ENCODE measurements at places on chromosomes 16 and 17.

DNA sequence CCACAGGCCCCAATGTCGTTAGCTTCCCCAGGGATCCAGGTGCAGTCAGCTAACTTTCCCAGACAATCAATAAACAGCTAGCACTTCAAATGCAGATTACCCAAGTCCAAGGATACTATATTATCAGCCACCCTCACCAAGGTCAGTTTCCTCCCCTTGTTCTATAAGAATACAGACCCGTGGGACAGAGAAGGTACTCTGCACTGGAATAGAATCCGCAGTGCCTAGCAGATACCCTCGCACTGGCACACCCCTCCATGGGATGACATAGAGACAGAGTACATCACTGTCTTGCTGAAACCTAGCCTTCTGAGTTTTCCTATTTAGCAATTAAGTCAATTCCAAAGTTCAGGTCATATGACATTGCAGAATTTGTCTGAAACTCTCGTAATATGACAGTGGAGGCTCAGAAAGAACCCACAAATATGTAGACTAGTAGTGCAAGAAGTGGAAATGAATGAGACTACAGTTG is 40.0 kb upstream of the ABCA10 start:
- no peak for DNase-seq

GRCh38 chr16:19698480-19699465 is 19.3 kb downstream of the KNOP1 start:
- DNase-seq, result no peak

DNA sequence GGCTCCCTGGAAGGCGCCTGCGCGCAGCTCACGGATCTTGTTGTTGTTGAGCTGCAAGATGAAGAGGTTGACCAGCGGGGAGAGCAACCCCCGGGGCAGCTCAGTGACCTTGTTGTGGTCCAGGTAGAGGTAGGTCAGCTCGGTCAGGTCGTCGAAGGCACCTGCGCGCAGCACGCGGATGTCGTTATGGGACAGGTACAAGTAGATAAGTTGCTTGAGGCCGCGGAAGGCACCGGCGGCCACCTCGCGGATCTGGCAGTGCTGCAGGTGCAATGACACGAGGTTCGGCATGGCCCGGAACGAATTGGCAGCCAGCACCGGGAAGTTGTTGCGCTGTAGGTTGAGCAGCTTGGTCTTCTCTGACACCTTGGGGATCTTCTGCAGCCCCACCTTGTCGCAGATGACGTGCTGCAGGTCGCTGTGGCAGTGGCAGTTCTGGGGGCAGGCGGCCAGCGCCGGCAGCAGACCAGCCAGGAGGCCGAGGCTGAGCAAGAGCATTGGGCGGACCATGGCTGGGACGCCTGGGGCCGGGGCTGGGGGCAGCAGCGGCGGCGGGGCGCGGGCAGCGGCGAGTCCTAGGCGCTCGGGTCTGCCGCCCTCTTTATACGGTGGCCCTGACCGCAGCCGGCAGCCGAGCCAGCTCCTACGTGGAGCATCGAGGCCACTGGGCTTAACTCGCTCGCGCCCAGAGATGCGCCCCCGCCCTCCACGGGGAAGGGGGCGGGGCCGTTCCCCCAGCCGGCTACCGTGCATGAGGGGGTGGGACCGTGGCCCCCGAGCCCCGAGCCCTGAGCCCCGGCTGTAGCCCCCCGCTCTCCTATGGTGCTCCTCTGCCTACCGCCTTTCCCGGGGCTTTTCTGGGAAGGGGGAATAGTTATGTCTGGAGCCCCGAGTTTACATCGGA is at the start of gene CHAD:
Gene CHAD (minus strand): TSS at position 577 of the 904 bp plus-strand sequence. CDS start 67 bp downstream, at position 510.
- DNase-seq, result peak; percentile 74

GRCh38 chr16:85587762-85588556 is 25.2 kb upstream of the GSE1 start:
- no peak for DNase-seq

DNA sequence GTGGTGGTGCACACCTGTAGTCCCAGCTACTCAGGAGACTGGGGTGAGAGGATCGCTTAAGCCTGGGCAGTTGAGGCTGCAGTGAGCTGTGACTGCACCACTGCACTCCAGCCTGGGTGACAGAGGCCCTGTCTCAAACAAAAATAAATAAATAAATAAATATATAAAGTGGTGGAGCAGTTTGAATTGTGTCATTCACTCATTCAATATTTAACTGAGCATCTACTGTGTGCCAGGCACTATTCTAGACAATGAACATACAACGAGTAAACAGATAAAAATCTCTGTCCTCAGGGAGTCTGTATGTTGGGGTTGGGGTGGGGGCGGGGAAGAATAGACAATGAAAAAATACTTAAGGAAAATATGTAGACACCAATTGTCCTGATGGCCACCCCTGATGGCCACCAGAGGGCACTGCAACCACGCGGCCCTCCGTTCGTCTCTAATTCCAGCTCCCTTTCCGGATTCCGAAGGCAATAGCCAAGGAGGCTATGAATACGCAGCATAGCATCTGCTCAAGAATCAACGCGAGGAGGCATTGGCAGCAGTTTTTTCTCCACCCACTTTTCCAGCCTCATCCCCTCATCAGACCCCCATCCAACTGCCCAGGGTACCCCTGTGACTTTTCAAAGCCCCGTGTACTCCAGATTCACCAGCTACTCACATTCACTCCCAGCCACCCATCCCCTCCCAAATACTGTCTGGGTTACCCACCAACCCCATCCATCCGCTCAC is 21.4 kb downstream of the QPRT start:
- peak; percentile 70 for DNase-seq

DNA sequence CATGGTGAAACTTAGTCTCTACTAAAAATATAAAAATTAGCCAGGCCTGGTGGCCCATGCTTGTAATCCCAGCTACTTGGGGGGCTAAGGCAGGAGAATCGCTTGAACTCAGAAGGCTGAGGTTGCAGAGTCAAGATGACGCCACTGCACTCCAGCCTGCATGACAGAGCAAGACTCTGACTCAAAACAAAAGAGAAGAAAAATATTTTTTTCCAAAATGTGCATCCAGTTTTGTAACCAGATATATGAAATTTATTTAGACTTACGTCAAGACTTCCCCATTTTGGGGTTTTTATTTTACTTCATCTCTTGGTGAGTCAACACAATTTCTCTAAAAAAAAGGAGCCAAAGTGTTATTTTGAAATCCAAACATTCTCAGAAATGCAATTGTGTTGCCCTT is 5.5 kb upstream of the TM4SF5 start:
- DNase-seq, result no peak

DNA sequence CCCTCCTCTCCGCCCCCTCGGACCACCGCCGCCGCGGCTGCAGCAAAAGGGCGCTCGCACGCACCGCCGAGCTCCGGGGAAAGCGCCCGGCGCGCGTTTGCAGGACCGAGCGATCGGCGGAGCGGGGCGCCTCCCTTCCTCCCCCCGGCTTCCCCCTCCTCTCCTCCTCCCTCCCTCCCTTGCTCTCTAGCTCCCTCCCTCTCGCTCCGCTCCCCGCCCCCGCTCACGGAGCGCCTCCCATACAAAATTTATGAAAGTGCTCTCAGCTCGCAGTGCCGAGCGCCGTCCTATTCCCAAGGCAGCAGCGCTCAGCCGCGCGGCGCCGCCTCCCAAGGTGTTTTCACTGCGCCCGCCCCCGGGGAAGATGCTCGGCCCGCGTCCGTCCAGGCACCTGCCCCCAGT is at the start of gene RTN4RL1:
Gene RTN4RL1 (minus strand): TSS at position 115 of the 402 bp plus-strand sequence. CDS start 469 bp downstream, outside the sequence.
- DNase-seq, result peak; percentile 74

GRCh38 chr16:73743665-73744496 is 552.7 kb upstream of the PSMD7 start:
- DNase-seq, result no peak

DNA sequence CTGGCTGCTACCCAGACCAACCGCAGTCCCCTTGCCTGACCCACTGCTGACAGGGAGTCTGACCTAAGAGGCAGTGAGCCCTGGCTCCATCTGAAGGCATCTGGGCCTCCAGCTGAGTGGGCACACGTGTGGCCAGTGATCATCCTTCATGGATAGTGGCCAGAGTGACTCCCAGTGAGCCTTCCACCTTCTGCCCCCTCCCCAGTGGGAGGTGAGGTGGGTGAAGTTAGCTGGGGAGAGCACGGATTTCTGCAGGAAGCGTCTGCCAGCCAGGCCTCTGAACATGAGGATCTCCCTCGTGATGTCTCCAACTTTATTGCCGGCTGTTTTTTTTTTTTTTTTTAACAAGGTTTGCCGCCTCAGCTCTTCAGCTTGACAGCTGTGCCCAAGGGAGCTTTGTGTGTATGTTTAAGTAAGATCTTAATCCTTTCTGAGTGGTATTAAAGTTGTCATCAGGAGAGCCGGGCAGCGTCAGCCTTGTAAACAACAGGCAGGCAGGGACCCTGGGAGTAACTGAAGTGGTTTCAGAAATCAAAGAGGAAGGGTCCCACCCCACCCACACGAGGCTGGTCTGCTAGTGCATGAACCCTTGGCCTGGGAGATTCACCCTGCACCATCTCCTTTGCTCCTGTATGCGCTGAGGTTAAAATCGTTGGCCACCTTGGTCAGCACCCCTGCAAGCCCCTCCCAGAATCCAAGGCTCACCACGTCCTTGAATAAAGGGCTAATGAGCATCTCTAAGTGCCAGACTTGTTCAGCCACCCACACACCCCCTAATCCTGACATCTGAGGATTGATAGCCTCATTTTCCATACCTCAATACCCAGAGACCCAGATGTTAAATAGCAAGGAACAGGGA is 33.3 kb downstream of the RHBDL3 start:
- no peak for DNase-seq

DNA sequence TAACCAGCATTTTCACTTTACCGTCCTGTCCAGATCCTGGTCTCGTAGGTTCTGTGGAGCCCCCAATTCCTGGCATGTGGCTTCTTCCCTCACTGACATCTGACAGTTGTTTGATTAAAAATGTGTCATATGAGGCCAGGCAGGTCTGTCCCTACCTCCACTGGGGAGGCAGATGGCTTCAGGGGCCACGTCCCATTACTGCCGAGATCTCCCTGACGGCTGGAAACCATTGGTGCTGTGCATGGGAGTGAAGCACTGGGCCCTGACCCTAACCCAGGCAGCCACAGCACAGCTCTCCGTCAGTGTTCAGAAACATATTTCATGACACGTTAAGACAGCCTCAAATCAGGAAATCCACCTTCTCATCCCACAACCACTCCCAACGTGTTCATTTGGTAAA is 77.5 kb downstream of the GNAO1 start:
- DNase-seq, result peak; percentile 6

GRCh38 chr17:69305177-69305576 is 21.8 kb downstream of the ABCA5 start:
- DNase-seq, result no peak

- peak; percentile 94 for DNase-seq
Observed at GRCh38 chr17:8376271-8377067, at the start of gene KRABD2. TSS of gene KRABD2 (minus strand) at chr17:8376704.

DNA sequence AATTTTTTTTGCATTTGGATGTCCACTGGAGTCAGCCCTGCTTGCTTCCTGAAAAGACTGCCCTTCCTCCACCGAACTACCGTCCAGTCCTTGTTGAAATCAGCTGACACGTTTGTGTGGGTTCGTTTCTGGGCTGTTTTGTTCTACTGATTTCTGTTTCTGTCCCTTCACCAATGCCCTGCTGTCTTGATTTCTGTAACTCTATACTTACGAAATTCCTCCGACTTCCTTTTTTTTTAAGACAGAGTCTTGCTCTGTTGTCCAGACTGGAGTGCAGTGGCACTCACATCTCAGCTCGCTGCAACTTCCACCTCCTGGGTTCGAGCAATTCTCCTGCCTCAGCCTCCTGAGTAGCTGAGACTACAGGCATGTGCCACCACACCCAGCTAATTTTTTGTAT is 8.4 kb upstream of the GAA start:
- no peak for DNase-seq

DNA sequence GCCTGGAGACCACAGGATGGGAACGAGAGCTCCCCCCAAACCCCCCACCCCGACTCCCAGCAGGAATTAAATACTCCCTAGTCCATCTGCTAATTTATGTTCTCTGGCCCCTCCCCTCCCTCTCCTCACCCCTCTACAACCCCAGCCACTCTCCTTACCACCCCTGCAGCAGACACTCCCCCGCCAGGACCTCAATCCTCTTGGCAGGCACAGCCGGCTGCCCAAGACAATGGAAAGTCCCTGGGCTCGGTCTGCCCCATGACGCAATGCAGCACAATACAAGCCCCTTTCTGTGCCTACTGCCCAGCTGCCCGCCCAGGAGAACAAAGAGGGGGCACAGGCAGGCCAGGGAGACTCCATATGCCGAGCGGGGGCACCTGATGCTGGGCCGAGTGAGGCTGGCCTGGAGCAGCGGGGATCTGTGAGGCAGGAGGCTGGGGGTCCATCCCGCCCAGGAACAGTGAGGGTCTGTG is 30.3 kb upstream of the CDC42EP4 start:
- peak; percentile 78 for DNase-seq

- DNase-seq, result no peak
Observed at GRCh38 chr16:66924527-66925321, 611 bp downstream of the RRAD start.

GRCh38 chr16:89400740-89401139 is 89.6 kb downstream of the ANKRD11 start:
- no peak for DNase-seq

GRCh38 chr16:17417740-17418139 is 53.0 kb downstream of the XYLT1 start:
- DNase-seq, result no peak

GRCh38 chr16:8661703-8662102 is 12.7 kb upstream of the ABAT start:
- DNase-seq, result no peak

DNA sequence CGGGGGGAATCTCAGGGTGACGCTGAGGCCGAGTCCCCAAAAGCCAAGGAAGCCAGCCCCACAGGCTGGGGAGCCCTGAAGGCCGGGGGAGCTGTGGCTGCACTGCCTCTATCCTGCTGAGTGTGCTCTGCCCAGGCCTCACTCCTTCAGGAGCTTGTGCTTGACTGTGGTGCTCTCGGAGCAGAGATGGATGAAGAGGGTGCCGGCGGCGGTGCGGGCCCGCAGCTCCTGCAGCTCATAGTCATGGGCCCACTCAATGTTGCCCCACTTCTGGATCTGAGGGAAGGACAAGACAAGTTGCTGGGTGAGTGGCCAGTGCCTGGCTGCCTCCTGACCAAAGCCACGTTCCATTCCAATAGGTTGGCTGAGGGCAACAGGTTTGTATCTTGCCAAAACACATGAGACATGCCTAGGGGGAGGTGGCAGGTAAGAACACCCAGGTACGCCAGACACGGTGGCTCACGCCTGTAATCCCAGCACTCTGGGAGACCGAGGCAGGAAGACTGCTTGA is 20.5 kb downstream of the ATPAF2 start:
- DNase-seq, result no peak

- DNase-seq, result no peak
Observed at GRCh38 chr17:79046197-79046915, 22.4 kb downstream of the C1QTNF1 start.

DNA sequence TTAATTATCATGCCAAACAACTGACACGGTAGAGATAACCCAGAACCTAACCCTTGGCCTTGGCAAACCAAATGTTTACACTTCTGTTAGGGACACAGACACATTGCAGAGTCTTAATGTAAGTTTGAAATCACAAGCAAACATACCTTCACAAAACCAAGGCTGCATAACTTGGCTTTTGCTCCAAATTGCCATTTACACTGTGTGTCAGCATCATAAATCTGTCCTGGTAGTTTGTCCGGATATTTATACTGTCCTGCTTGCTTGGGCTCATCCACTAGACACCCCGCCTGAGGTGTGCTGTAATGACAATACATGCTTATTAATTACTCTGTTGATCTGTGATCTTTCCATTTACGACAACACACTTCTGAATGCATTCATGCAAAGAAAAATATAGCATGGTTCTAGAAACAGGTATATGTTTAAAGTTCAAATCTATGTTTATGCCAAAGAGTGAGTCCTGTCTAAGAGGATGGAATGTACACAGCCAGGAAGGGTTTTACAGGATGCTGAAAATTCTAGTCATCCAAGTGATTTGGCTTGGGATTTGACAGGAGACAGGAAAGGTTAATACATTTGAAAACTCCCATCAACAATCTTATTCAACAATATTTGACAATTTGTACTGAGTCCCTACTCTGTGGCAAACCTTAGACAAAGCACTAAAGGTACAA is 81.1 kb downstream of the ADAMTS18 start:
- DNase-seq, result no peak
